Stimulated activated CD8-positive, alpha-beta memory T cell treated with anti-CD3 and anti-CD28 coated beads, Interleukin-2, amount 100 ng/mL, for 48 hours (primary cell): ENCODE measurements at places on chromosomes 11 and 22.

DNA sequence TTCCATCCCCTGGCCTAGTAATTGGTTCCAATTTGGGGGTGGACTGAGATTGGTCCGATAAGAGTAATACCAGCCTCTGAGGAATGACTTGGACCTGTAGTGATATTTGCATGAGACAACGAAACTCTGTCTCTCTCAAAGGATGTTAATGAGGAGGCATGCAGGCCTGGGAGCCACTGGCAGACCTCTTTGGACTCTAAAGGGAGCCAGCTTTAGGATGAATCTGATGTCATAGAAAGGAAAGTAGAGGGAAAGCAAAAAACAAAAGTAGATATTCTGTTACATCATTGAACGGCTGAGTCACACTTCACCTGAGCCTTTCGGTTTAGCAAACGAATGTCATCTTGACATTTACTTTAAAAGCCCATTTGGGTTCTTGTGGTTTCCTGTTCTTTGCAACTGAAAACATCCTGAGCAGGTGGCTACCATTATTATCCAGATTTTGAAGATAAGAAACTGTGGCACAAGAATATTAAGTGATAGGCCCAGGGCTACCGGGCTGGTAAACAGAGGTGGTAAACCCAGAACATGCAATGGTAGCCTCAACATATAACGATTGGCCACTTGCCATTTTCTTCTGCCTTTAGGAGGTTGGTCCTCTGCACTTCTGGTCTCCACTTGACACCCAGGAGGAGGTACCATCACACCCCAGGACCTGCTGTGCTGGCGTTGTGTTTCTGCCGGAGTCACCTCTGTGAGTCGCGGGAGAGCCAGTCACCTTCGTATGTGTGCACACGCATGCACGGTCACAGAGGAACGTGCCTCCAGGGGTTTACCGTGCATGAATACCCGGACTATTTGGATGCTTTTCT, 42.7 kb downstream of the RTL6 start:
- peak; percentile 23 for DNase-seq

GRCh38 chr11:69293087-69293486, 868 bp upstream of the MYEOV start:
- no peak for DNase-seq

GRCh38 chr11:126391970-126392632, 36.6 kb downstream of the ST3GAL4 start:
- no peak for DNase-seq

- DNase-seq = no peak
Measured at GRCh38 chr22:24831687-24832086, 25.7 kb downstream of the SGSM1 start.

DNA sequence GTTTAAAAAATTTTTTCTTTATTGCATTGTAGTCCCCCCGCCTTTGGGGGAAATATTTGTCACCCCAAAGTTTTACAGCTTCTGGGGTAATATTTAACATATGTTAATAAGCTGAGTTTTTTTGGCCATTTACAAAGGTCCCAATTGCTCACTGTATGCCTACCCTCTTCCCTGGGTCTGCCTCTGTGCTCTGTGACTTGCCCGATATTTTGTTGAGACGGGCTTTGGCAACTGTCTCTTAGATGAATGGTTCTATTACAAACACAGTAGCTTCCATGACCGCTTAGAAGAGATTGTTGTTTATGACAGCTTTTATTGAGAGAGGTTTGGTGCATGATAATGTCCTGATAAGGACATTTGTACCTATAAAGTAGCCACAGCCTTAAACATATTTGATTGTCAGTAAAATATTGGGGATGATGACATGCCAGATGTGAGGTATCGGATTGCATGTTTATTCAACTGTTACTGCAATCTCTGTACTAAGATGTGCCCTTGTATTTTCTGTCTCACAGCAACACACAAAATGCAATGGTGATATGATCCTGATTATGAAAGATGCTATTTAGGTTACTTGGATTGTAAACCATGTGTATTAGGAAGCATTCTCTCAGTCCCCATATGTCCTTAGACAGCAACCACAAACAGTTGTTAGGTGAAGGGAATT, 103.1 kb downstream of the TEAD1 start:
- DNase-seq = no peak

- DNase-seq = no peak
Measured at GRCh38 chr11:68546555-68546954, 86.0 kb downstream of the PPP6R3 start.

DNA sequence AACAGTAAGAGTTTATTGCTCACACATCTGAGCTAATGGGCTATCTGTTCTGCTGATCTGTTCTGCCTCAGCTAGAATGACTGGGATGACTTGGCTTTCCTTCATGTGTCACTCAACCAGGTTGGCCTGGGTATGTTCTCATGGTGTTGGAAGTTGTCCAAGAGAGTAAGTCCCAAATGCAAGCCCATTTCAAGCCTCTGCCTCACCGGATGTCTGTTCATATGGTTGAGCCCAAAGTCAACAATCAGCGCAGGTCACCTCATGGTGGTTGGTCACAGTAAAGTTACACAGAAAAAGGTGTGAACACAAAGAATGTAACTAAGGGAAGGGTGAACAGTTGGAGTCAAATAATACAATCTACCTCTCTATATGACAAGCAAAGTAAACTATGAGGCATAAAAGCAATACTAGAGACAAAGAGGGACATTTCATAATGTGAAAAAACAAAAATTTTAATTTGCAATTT, 1.9 kb downstream of the GDPD4 start:
- DNase-seq = no peak

GRCh38 chr11:10377183-10377582, 72.3 kb downstream of the ADM start:
- no peak for DNase-seq

DNA sequence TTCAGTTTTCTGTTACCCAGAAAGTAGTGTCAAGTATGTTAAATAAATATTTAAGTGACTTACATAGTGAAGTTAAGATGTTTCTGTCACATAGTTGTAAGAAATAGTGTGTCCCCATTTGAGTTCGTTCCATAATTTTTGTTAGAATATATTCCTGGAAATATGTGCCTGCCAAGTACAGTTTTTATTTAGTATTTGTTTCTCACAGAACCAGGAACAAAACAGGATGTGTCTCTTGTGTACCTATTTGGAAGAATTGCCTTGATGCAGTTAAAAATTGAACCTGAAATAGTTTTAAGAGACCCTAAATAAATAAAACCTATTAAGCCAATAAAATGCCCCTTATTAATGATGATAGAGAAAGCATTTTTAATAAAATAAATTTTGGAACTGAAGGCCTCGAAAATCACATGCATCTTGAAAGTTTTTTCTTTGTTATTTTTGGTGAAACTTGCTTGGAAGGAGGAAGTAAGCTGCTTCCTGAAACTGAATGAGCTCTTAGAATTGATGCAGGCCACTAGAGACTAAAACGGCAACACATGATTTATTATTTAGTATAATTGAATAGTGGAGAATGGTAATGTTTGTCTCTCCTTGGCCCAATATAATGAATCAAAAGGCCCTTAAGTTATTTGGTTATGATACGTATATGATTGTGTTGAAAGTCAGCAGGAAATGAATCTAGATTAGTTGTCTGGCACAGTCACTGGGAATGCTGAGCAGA, 55.9 kb downstream of the SWAP70 start:
- DNase-seq = no peak

GRCh38 chr22:21042978-21043859, 2.5 kb upstream of the LRRC74B start:
- no peak for DNase-seq

GRCh38 chr11:92830377-92831155, 138.9 kb upstream of the MTNR1B start:
- DNase-seq = no peak

- no peak for DNase-seq
Measured at GRCh38 chr22:31227186-31227585, 15.1 kb downstream of the LIMK2 start.

- DNase-seq = no peak
Measured at GRCh38 chr11:60658409-60658808, 41.0 kb upstream of the MS4A8 start.

GRCh38 chr11:110921742-110922521, 209.7 kb upstream of the ARHGAP20 start:
- DNase-seq = no peak

GRCh38 chr22:23248583-23248982, 68.3 kb downstream of the BCR start:
- DNase-seq = no peak

DNA sequence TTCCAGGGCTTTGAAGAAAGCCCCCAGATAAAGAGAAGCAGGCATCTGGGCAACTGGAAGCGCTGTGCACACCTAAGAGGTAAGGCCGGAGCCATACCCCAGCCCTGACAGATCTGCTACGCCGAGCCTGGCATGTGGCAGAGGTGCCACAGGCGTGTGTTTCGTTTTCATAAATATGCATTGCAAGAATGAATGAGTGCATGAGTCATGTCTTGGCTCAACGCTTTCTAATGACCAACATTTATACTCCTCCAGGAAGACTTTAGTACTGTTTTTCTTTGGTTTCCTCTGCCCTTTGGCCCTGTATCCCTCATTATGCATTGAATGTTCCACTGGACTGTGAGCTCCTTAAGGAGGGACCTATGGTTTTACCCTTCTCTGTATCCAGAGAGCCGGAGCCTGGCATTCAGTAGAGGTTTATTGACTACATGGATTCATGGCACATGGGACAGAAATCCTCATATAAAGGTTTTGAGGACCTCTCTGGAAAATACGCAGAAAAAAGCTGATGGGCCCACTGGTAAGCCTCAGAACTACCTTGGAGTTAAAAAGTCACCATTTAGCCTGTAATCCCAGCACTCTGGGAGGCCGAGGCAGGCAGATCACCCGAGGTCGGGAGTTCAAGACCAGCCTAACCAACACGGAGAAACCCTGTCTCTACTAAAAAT, 38.9 kb upstream of the CSNK2A3 start:
- no peak for DNase-seq

- peak; percentile 58 for DNase-seq
Measured at GRCh38 chr11:47216121-47216798, 1.5 kb downstream of the DDB2 start.

GRCh38 chr22:48919851-48920589, 907.7 kb downstream of the BRD1 start:
- DNase-seq = no peak

- peak; percentile 38 for DNase-seq
Measured at GRCh38 chr11:72091292-72091691, 10.6 kb downstream of the LRRC51 start.

DNA sequence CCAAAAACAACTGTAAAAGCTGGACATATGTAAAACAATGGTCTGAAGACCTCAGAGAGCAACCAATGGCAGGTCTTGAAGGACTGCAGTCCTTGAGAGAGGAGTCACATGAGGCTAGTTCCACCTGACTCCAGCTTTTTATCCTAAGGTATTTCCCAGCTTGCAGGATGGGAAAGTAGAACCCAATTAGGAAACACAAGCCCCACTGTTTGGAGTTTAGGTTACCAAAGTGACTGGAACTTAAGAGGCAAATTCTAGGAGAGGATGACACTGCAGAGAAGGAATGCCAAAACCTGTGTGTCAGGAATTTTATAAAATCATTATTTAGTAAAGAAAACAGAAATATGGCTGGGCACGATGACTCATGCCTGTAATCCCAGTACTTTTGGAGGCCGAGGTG, 18.4 kb downstream of the OR2AT4 start:
- no peak for DNase-seq

DNA sequence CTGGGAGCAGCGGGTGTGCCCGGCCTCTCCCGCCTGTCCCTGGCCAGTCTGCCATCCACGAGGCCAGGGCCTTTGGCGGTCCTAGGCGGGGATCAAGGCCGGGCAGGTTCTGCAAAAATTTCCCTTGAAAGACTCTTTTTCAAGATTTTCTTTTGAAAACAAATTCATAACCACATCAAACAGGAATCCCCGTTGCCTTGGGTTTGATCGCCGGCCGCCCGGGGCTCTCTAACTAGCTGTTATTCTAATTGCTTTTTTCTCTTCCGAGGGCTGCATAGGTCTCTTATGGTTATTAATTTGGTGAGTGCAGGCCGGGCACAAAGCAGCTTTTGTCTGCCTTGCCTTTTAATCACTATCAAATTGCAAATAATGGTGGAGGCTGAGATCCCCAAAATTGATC, 42.0 kb downstream of the CDKN1C start:
- DNase-seq = no peak

DNA sequence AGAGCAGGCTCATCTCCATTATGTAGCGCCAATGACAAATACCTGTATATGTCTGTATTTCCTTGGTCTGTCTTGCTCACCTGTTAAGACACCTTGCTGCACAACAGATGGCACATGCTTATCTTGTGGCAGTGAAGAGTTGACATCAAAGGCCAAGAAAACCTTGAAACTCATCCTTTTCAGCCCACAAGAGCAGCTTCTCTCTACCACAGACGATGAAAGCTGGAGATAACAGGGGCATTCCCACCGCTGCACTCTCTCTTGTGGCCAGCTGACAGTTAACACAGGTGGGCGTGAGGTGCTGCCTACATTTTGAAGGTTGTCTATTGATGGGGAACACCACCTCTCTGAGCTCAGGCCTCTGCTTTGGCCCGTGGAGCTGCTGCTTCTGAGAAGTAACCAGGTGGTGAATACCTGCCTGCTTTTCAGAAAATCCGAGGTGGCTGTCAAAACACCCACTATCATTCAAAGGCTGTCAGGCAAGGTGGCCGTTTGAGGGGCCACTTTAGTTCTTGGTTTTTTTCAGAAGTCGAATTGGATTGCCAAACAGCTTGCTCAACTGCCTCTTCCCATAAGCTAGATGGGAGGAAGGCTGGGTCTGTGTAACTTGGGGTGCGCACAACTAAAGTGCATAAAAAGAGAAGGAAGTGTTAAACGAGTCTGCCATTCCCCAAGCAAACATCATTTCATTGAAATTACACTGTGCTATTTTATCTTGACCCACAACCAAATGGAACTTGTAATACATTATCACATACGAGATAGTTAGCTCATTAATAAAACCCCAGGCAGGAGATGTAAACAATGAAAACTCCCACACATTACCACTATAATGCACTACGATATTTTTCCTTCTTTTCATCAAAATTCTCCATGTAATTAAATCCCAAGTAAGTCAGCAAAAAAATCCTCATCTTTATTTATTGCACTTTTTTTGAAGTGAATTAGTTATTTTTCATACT, 87.1 kb upstream of the RAG2 start:
- DNase-seq = peak; percentile 2

DNA sequence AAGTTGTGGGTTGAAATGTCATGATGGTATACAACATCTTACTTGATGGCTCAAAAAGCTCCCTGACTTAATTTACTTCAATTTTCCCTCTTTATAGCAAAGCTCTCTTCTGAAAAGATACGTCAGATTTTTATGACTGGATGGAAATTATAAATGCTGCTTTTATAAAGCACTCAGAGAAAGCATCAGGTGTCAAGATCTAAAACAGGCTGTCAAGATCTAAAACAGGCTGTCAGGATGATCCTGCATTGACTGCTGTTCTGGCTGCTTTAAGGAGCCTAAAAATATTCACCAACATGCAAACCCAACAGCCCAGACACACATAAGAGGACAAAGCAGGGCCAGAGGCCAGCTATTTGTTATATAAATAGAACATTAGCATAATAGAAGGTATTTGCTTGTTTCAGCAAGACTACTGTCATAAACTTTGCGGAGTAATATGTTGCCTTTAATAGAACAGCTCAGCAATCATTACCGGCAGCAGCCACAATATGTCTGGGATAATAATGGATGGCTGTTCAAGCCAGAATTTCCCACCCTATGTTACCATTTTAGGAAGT, 77.3 kb upstream of the ANO5 start:
- no peak for DNase-seq
